ENCODE measurements at places on chromosomes 6 and 20. TPM values are rescaled to one million over a fixed set of nuclear protein-coding genes. Genes with fewer than 3 reads are reported as not detected.

SLC22A16 gene
- 0.37 TPM for polyA plus RNA-seq

GRCh38 chr6:30895343-30895742 is 11.0 kb downstream of the DDR1 start:
- DNase-seq: no peak

ALDH5A1 gene
- polyA plus RNA-seq: 2.7 TPM

TAF8 gene
- polyA plus RNA-seq: 19.1 TPM

DNA sequence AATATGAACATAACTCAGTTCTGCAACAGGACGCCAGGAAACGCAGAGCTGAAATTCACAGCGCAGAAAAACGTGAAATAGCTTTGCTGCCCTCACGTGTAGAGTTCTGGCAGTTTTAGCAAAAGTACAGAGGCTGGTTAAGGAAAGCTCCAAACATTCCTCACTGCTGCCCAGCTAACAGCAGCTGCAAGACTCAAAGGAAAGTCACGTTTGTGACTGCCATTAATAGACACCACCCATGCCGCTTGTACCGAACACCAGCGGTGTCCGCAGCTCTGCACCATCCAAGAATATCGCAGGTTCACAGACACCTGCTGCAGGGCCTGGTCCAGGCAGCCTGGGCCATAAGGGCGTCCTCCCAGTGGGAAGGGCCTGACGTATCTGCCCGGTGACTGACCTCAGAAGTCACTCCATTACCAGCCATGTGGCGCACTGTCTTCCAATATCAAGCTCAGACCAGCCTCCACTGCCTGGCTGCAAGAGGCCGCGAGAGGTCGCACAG is 61.4 kb downstream of the WDR27 start:
- DNase-seq: no peak

DNA sequence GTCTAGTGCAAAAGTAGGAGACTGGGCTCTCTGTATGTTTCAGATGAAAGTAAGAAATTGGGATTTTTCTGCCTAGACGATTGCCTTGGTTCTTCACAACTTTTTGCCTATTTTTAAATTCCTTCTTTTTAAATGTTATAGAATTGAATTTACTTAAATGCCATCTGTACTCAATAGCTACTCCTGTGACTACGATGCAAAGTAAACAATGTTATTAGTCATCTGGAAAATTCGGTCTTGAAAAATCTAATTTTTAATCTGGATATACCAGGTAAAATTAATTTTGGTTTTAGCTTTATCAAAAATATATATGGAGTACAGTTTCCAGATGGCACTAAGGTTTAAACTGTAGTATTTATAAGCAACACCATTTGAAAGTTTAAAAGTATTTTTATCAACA is 472.2 kb downstream of the UTRN start:
- DNase-seq: no peak

All from GM23338 (cell line).